AG04449 (cell line): ENCODE measurements at places on chromosomes 1 and 21.
A peak's percentile ranks its signal among the peaks of the same experiment; 100 is the strongest.

GRCh38 chr21:32499249-32500055, 85.9 kb downstream of the TCP10L start:
- no peak for DNase-seq

GRCh38 chr1:78902641-78903040, 103.9 kb downstream of the ADGRL4 start:
- DNase-seq: no peak

- no peak for DNase-seq
Measured at GRCh38 chr1:89523572-89524368, 859 bp upstream of the LRRC8B start.

DNA sequence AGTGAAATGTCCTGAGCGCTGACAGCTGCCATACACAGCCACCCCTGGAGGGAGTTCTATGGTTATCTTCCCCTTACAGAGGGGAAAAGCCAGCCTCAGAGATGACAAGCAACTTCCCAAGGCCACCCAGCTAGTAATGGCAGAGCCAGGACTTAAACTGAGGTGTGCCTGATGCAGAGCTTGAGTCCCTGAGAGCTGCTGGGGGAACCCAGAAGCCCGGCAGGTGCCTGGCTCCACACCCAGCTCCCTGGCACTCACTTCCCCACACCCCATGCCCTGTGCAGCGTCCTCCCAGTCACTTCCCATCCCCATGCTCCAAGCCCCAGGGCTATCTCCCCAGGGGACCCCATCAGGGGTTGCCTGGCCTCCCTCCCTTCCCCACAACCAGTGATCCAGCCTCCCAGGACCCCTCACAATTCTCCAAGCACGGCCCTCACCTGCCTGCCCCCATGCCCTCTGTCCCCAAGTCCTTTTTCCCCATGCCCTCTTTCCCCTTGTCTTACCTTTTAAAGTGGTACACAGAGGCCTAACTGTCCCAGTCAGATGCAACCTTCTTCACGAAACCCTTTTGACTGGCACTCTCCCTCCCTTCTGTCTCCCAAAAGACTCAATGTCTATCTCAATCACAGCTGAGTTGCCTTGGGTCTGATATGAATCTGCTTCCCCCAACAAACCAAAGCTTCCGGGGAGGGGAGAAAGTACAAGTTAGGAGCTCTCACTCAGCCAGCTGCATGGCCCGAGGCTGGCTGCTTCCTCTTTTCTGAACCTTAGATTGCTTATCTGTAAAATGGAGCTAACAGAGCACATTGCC, 39.8 kb upstream of the LRP8 start:
- DNase-seq: no peak

DNA sequence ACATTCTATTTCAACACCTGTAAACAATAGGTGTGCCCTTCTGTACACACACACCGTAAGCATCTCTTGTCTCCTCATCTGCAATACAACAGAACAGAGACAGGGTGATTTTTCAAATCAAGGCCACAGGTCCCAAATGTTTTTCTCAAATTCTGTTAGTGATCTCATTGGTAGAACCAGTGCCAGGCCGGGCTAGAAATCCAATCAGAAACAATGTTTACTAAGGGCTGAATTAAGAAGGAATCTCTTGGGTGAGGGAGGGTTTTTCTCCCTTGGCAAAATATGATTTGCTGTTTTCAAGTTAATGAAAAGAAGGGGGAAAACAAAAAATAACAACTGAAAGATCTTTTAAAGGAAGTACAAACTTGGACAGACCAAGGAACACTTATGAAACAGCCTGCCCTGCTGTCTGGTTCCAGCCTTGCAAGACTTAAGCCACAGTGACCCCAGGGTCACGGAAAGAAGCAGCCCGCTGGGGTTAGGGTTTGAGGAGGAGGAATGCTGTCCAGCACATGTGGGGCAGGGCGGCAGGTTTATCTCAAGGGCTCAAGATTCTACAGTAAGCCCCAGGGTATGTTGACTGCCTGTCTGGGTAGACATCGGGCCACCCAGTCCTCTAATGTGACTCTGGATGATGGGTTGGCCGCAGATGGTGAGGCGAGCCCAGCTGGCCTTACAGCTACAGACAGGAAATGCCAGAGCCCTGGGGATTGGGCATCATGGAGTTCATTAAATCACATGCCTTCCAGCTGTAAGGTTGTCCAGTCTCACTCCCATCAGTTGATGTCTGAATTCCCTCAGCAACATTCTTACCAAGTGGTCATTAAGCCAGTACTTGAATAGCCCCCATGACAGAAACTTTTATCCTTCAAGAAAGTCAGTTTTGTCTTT, 73.3 kb upstream of the SLC44A3 start:
- no peak for DNase-seq

- DNase-seq: no peak
Measured at GRCh38 chr1:82391712-82392111, 591.0 kb downstream of the ADGRL2 start.

GRCh38 chr1:161721738-161722343, 497 bp downstream of the FCRLB start:
- DNase-seq: no peak

DNA sequence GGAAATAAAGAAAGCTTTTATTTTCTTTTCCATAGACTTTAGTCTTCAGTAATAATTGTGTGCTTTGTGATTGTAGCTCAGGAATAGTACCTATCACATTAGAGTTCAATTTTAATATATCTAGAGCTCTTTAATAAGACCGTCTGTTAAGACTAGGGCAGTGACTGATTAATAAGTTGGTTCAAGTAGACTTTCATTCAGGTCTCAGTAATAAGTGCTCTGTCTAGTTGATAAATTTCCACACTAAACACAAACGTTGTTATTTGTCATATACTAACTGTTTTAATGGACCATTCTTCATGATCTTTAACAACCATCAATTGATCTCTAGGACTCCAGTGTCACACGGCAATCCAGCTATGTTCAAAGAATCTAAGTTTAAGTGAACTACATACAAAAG, 474.5 kb upstream of the ADGRL2 start:
- no peak for DNase-seq

DNA sequence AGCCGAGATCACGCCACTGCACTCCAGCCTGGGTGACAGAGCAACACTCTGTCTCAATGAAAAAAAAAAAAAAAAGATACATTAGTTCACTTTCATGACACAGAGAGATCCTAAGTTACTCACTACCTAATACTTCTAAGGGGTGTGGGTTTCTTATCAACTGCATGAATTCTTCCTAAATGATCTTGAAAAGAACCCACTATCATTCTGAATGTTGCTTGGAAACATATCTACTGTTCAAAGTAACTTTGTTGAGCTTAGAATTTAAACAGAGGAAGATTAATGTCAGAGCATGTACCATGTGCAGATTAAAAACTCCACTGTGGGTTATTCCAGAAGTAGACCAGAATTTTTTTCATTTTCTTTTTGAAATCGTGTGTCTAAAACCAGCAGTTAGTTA, 241.5 kb downstream of the LTN1 start:
- no peak for DNase-seq

- peak; percentile 26 for DNase-seq
Measured at GRCh38 chr1:41045740-41046139, 24.2 kb upstream of the SLFNL1 start.

GRCh38 chr1:11475748-11476147, 3.2 kb upstream of the DISP3 start:
- no peak for DNase-seq

DNA sequence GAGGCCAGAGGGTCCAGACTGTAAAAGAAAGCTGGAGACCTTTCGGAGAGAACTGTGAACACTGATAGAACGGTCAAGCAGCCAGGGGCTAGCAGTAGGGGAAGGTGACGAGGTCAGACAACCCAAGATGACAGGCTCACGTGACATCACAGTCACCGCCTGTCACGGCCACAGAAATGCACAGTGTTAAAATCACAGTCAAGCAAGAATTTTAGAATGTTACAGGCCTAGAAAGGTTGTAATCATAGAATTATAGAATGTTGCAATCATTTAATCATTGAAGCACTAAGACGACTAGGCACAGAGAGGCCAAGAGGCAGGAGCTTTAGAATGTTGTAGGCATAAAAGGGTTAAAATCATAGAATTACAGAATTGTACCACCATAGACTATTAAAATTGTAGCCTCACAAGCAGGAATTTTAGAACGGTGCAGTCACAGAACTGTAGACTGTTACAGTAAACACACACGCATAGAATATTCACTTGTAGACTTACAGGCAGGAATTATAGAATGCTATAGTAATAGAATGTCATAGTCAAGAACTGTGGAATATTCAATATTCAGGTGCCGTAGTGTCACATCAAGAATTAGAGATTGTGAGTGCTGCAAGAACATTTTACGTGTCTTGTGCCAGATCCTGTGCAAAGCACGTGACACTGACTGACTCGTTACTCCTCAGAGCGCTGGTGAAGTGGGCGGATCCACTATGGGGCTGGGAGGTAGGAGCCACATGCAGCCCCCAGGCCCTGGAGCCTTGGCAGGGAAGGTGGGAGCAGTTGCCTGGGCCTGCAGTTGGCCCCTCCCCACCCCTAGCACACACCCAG, 118.1 kb downstream of the EPHB2 start:
- no peak for DNase-seq

GRCh38 chr21:44079446-44079845, 27.8 kb upstream of the PWP2 start:
- no peak for DNase-seq

DNA sequence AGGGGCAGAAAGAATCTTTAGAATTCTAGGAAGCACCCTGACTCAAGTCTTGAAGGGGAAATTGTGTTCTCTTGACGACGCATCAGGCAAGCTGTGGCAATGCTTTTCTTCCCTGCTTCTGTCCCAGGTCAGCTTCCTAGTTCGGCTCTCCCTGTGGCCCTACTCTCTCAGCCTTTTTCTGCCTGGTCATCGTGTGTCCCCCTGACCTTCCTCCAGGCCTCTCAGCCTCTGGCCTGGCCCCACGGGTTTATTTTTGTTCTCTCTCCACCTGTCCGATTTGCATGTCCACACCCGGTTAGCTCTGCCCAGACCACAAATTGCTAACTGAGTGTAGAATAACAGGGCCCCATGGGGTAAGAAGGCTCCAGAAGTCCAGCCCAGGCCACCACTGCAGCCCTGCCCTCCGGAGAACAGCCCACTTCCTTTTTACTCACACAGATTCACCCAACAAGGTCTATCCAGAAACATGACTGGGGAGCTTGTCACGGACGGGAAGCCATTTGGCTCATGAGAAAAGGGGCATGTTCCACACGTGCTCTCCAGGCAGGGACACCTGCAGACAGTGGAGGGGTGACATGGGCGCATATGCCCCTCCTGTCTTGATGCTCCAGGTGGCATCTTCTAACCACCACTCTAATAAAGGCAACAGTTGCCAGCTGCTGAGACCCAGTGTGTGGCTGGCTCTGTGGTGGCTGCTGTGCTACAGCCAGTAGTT, 9.8 kb downstream of the KCNN3 start:
- no peak for DNase-seq

DNA sequence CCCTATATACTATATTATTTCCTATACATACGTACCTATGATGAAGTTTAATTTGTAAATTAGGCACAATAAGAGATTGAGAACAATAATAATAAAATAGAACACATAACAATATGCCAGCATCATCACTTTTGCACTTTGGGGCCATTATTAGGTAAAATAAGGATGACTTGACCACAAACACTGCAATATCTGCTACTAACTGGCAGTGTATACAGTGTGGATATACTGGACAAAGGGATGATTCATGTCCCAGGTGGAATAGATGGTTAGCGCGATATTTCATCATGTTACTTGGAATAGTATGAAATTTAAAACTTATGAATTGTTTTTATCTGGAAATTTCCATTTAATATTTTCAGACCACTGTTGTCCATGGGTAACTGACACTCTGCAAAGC, 35.4 kb upstream of the TXLNA start:
- no peak for DNase-seq

DNA sequence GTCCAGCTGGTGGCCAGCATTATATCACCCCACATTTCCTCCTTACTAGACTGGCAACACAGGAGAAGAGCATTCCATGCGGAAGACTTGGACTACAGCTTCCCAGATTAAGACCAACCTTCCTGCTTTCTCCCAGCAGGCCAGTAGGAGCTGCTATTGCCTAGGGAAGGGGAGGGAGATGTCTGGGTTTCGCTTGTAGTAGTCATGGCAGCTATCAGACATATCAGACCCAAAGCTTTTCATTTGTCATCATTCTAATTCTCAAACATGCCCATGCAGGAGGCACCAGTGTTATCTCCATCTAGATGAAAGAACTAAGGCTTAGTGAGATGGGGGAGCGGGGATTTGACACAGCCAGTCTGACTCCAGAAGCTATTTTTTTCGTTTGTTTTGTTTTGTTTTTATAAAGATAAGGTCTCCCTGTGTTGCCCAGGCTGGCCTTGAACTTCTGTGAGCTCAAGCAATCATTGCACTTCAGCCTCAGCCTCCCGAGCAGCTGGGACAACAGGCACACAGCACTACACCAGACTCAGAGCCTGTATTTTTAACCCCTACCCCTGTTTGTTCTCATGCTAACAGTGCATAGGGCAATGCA, 4.5 kb downstream of the PLA2G2A start:
- peak; percentile 28 for DNase-seq

DNA sequence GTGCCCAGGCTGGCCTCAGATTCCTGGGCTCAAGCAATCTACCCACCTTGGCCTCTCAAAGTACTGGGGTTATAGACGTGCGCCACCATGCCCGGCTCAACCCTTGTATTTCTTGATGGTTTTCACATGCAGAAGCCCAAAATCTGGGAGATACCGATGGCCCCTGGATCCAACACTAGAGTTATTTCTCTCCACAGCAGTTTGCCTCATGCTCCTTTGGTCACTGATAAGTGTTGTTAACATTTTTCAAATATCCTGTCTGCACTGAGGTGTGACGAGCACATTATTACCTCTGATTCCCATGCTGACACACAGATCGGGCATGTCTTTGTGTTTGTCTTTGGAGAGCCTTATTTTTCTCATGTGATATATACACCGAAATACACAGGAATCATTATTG, 107.0 kb downstream of the KIF26B start:
- DNase-seq: no peak

DNA sequence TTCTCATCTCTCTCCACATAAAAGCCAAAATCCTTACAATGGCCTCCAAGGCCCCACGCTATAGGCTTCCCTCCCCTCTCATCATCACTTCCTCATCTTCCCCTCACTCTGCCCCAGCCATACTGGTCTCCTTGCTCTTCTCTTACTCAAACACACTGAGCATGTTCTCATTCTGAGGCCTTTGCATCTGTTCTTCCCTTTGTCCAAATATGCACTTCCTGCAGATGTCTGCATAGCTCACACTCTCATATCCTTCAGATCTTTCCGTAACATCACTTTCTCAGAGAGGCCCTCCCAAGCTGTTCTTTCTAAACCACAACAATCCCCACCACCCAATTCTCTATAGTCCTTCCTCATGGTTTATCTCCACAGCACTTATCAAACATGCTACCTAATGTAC, 284.1 kb downstream of the HHIPL2 start:
- no peak for DNase-seq
